Prostate gland (tissue), 2 donors: ENCODE measurements at places on chromosomes 16 and 17. TPM values are rescaled to one million over a fixed set of nuclear protein-coding genes. Genes with fewer than 3 reads are reported as not detected.
A peak's percentile ranks its signal among the peaks of the same experiment; 100 is the strongest.

- no peaks in the 10 kb centered on the region for H3K27me3 ChIP-seq
- DNase-seq: no peak
- peak overlapping the region; percentile 56 for H3K27ac ChIP-seq
These were observed 666 bp downstream of the HGS start for GRCh38 chr17:81684442-81684911.

DNA sequence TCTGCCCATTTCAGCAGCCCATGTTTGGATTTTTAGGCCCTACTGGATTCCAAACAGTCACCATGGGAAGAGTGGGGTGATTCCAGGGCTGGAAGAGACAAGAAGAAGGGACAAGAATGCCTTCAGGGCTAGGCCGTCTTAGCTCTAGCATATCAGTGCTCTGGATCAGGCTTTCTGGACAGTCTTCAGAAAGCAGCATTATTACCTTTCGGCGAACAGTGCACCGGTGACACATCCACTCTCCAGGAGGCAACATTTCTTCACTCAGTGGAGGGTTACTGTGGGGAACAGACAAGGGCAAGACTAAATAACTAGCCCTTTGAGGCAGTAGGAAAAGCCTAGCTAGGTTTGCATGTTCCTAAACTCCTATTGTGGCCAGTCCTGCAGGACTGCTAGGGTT, 23.9 kb upstream of the DHRS13 start:
- no peaks in the 10 kb centered on the region for H3K36me3 ChIP-seq
- H3K27me3 ChIP-seq: no peaks in the 10 kb centered on the region
- H3K4me3 ChIP-seq: no peak overlapping the region
- no peaks in the 10 kb centered on the region for H3K4me1 ChIP-seq

The C1QTNF1 gene
- total RNA-seq: 16.3 TPM

The RNF222 gene
- not detected for total RNA-seq

The ACSM2B gene
- total RNA-seq: not detected

The TBX6 gene
- total RNA-seq: 2.5 TPM
